Naive thymus-derived CD4-positive, alpha-beta T cell (primary cell): ENCODE measurements at places on chromosomes 16 and 17.

DNA sequence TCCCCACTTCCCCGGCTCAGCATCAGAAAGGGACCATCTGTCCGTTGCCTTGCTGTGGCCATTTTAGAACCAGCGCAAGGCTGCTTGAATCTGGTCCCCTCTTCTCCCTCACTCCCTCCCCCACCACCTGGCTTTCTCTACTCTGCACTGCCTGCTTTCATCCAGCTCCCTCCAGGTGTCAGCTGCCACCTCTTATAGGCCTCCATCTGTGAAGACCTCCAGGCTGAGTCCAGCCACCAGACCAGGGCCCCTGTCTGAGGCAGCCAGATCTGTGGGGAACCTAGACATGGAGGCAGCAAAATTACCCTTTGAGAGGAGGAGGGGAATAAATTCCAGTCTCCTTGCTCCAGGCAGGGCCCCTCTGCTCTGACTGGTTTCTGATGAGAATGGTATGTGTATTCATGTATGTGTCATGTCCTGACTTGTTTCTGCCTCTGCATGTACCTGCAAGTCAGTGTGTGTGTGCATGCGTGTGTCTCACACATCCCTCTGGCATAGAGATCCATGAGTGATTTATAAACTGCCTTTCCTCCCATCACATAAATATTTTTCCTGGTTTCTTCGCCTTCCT lies 21.1 kb downstream of the MINK1 start:
- no peak for DNase-seq

GRCh38 chr16:85328676-85329058 lies 216.4 kb upstream of the CIBAR2 start:
- DNase-seq = no peak

- no peak for DNase-seq
Observed at GRCh38 chr17:37081287-37081686, 132.5 kb downstream of the AATF start.

- no peak for DNase-seq
Observed at GRCh38 chr17:78739331-78739931, 42.6 kb downstream of the CYTH1 start.

- no peak for DNase-seq
Observed at GRCh38 chr17:44212507-44213402, 6.7 kb downstream of the UBTF start.

- DNase-seq = no peak
Observed at GRCh38 chr17:38578229-38579082, 27.3 kb downstream of the SRCIN1 start.

GRCh38 chr16:66344533-66345145 lies 21.9 kb upstream of the CDH5 start:
- DNase-seq = peak; percentile 30

- DNase-seq = no peak
Observed at GRCh38 chr17:82097919-82098168, 192 bp downstream of the FASN start.
